ENCODE measurements at places on chromosomes 6 and 20.

GRCh38 chr20:44924541-44924940 lies 14.7 kb downstream of the PABPC1L start:
- no peak for DNase-seq

DNA sequence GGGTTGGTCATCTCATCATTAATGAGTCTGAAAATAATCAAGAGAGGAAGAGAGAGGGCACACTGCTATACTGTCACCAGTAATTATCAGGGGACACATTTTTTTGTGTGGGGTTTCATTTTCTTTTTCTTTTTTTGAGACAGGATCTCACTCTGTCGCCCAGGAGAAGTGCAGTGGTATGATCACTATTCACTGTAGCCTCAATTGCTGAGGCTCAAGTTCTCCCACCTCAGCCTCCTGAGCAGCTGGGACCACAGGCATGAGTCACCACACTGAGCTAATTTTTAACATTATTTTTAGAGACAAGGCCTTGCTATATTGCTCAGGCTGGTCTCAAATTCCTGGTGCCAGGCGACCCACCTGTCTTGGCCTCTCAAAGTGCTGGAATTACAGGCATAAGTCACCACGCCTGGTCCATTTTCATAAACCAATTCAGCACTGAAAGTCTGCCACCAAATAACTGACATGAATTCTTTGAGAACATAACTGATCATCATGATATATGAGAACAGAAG lies 43.3 kb downstream of the EPHA7 start:
- DNase-seq: no peak

DNA sequence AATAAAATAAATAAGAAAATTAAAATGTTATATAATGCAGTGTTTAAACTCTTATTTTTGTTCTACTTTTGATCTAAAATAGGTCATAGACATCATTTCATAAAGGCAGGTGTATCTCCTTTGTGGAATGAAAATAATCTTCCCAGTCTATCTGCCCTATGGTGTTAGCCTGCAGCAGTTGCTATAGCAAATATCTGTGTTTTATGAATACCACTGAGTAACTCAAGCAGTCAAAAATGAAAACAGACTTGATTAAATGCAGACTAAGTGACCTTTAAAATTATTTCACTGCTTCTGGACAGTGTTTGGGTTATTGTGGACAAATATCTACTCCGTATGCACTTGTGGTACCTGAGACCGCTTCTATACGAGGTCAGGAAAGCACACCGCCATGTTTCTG lies 11.8 kb downstream of the HTR1B start:
- DNase-seq: no peak

DNA sequence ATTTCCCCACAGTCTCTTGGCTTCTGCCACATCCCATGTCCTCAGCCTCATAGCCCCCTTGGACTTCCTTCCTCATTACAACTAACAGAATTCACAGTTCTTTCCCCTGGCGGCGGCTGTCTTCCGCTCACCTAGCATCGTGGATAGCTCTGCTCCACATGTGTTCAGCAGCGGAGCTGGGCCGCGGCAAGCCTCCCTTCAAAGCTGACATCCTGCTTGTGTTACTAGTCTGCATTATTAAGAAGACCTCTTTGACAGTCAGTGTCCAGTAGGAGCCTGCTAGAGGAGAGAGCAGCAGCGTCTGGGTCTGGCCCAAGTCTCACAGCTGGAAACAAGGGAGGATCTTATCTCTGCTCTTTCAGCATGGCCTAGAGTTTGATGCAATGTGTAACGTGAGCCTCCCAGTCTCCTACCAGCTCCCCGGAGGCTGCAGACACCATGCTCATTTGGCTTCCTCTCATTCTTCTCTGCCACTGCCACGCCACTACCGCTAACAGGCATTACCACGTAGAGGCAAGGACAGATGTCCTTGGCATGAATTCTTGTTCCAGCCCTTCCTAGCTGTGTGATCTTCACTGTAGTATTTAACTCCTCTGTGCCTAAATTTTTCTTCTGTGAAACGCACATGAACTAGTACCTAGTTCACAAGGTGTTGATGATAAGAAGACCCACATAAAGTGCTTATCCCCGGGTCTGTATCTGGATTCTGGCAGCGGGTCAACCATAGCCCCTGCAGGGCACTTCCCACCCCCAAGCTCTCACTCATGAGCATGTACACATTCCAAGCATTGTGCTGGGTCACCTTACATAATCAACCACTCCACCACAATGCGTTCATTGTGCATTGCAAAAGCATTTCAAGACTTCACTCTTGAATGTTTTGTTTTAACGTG lies 107.1 kb upstream of the BACH2 start:
- DNase-seq: no peak

- DNase-seq: peak; percentile 69
These were observed at the start of gene TEAD3 for GRCh38 chr6:35496841-35497570. TEAD3 (minus strand) TSS chr6:35497079.

DNA sequence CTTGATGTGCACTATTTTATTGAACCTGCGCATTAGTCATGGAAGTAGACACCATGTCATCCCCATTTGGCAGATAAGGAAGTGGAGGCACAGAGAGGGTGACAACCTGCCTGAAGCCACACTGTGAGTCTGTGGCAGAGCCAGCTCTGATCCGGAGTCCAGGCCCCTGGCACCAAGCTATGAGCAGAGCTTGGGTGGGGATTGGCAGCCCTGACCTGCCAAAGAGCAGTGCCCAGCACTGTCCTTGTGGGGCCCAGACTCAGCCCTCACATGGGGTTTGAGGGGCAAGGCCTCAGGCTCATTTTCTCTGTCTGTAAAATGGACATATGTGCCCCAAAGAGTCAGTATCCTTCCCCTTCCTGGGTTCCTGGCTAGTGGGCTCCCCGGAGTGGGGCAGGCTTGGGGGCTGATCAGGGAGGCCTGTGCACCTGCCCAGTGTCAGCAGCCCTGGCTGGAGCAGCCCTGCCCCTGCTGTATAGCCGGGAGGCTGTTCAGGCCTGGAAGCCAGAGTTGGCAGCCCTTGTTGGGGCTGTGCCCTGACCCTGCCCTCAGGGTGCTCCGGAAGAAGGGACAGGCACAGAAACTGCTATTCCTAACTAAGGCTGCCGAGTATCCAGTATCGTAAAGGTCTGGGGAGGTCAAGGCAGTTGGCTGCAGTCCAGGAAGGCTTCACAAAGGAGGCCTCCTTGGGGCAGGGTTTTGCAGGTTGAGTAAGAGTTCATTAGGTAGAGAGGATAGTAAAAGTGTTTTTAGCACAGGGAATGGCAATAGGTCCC lies 38.7 kb downstream of the TGM2 start:
- DNase-seq: no peak

DNA sequence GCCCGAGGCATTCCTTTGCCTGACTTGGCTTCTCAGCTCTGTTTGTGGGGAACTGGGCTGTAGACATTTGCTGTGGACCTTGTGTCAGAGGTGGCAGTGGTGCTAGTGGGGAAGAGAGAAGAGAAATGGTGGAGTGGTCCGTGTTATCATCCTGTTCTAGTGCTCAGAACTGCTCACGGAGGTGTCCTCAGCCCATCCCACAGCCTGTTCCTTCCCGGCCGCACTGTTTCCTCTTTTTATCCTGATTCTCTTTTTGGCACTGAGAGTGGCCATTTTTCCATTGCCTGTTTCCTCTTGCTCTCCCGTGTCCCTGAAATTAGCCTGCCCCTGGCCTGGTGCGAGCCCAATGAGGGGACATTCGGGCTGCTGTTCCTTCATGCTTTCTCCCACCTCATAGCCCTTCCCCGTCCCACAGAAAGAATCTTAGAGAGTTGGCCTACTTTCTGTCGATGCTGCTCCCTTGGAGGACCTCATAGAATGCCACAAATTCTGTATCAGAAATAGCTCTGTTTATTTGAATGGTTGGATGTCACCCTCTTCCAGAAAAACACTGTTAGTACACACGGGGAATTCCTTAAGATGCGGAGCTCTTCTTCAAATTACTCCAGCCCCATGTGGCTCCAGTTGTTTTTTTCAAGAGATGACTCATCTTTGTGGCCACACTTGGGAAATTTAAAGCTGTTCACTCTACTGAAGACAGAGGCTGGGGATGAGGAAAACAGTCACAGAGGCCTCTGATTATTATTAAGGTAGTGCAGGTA lies 26.1 kb downstream of the FARS2 start:
- DNase-seq: no peak

DNA sequence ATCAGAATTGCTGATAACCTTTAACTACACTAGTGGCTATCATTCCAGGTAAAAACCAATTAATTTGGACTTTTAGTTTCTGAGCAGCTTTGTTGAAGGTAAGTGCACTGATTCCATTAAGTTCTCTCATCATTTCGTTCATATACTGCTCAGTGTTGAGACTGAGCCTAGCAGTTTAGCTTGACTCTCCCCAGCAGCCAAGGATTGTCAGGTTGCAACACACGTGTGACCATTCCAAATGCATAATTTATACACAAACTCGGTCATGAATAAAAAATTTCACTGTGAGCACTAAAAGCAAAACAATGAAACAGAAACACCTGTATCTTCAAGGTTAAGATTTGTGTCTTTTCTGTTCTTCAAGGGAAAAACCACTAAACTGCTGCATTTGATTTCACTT lies 8.9 kb downstream of the FERMT1 start:
- DNase-seq: no peak

- DNase-seq: peak; percentile 27
These were observed 4.6 kb downstream of the MEA1 start for GRCh38 chr6:43009124-43009523.

DNA sequence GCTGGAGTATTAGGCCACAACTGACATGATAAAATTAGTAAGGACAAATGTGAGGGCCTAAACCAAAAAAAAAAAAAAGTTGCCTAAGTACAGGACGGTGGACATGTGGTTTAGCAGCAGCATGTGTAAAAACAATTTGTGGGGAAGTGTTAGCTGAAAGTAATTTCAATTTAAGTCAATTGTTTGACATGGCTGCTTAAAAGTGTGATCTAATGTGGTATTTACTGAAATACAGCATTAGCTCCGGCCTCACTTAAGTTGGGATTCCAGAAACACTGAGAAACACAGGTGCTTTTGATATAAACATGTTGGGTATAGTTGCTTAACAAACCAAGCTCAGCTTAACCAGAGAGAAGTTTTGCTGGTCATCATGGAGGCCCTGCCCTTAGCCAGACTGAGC lies 119.7 kb downstream of the FYN start:
- no peak for DNase-seq

DNA sequence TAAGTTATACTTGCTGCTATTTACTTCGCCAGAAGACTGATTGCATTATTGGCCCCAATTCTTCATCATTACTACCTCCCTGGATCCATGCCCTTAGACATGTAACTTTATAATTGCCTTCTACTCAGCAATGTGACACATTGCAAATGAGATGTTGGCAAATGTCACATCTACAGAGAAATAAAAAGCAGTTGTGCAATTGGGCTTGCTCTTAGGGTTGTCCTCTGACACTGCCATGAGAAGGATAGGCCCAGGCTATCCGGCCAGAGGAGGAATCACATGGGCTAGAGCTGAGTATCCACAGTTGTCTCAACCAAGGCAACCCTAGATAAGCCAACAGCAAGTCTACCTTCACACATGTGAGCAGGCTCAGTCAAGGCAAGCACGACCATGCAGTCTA lies 447.0 kb downstream of the PLCB1 start:
- DNase-seq: no peak

DNA sequence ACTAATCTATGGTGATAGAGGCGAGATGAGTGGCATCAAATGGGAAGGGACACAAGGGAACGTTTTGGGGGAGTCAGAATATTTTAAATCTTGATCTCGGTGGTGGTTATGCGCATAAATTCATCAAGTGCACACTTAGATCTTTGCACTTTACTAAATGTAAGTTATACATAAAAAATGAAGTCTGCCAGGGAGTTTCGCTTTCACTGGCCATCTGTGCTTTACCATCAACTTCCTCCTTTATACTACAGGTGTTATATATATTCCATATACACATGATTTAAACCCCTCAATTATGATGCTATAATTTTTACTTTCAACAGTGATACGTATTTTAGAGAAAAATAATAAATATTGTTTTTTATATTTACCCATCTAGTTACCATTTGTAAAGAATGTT lies 97.6 kb upstream of the AKIRIN2 start:
- no peak for DNase-seq

- DNase-seq: peak; percentile 27
These were observed 41.9 kb upstream of the SUPT3H start for GRCh38 chr6:45419571-45420082.

DNA sequence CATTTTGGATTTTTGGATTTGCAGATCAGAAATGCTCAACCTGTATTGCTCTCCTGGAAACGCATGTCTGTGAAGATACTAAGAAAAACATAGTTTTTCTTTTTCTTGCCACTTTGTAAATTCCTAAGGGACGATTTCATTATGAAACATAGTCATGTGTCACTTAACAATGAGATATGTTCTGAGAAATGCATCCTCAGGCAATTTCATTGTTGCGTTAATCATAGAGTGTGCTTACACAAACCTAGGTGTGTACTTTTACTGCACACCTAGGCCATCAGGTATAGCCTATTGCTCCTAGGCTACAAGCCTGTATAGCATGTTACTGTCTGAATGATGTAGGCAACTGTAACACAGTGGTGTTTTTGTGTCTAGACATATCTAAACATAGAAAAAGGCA lies 13.4 kb upstream of the THEMIS start:
- DNase-seq: no peak

- DNase-seq: no peak
These were observed 139.1 kb upstream of the KCNG1 start for GRCh38 chr20:51162015-51162414.

GRCh38 chr6:152573762-152574161 lies 63.4 kb downstream of the SYNE1 start:
- DNase-seq: no peak

DNA sequence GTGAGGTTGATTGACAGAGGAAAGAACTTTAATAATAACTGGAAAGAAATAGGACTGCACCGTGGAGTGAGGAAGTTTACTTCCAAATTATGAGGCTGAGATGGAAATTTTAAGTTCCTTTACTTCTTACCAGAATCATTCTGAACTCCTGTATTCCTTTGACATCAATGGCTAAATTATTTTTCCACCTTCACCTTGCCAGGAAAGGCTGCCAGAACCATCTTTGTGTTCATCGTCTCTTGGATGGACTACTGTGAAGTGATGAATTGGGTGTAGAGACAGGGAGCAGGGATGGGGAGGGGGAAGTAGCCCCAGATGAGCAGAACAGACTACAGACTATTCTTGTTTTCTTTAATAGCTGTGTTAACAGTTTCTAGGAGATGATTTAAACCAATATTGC lies 102.1 kb upstream of the CEP162 start:
- DNase-seq: no peak

DNA sequence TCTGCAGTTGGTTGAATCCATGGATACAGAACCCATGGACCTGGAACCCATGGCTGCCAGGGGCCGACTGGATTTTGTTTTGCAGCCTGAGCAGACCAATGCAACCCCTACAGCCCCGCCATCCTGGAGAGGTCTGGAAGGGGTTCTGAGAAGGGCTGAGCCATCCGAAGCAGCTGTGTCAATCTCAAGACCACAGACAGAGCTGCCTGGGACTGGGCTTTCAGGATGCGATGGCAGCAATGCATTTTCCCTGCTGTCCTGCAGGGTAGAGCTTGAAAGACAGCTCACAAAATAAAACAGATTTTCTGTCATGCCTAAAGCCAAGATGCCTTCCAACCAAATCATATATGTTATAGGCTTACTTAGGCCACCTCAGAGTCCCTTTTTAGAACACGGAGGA lies 125.8 kb upstream of the NXT1 start:
- DNase-seq: no peak

- no peak for DNase-seq
These were observed 17.7 kb upstream of the CCDC167 start for GRCh38 chr6:37517411-37517812.
